ENCODE measurements at places on chromosomes 11 and 22.

- DNase-seq, result peak; percentile 60
Observed at GRCh38 chr11:59611570-59612565, 3.7 kb downstream of the OSBP start.

- DNase-seq, result peak; percentile 56
Observed at GRCh38 chr22:19761725-19762567, 1.4 kb downstream of the TBX1 start.

DNA sequence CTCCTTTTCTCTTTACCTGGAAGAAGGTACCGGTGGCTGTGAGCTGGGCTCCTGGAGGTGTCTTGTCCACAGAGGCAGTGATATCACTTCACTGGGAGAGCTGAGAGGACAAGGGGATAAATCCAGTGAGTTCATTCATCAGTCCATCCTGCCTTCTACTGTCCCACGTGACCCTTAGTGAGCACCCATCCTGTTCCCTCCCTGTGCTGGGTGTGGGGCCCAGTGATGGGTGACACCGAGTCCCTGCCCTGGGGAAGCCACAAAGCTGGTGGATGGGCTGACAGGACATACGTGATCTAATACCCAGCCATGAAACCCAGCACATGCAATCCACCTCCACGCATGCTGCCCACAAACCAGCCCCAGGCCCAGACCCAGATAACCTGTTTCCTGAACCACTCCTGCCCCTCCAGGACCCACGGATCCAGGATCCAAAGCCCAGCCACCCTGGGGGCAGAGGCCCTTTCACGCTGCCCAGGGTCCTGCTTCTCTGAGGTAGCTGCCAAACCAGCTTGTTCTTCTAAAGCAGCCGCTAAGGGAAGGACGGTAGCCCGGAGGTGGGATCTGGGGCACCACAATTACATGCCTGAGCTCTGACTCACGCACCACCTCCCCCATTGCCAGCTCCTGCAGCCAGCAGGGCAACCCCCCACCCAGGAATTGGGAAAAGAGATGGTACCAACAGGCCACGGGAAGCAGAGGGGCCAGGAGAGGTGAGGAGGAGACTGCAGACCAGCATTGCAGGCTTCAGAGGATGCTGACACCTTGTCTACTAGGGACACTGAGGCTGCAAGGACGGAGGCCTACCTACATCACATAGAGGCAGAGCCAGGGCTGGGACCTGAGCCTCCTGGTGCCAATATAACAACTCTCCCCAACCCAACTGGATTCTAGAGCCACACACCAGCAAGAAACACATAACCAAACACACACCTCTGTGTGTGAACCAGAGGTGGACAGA is 35.2 kb downstream of the GDPD5 start:
- DNase-seq, result no peak

- DNase-seq, result peak; percentile 97
Observed at GRCh38 chr11:124800226-124800929, at the start of gene MSANTD2. MSANTD2 (minus strand) TSS chr11:124800406; CDS start chr11:124800380, 26 bp downstream.

GRCh38 chr11:130997278-130997677 is 81.0 kb upstream of the SNX19 start:
- DNase-seq, result no peak

GRCh38 chr22:48891688-48892577 is 935.7 kb downstream of the BRD1 start:
- no peak for DNase-seq

GRCh38 chr11:38756537-38756936 is 2158.5 kb upstream of the RAG2 start:
- no peak for DNase-seq

- no peak for DNase-seq
Observed at GRCh38 chr11:36385121-36385970, 89.3 kb downstream of the PRR5L start.

DNA sequence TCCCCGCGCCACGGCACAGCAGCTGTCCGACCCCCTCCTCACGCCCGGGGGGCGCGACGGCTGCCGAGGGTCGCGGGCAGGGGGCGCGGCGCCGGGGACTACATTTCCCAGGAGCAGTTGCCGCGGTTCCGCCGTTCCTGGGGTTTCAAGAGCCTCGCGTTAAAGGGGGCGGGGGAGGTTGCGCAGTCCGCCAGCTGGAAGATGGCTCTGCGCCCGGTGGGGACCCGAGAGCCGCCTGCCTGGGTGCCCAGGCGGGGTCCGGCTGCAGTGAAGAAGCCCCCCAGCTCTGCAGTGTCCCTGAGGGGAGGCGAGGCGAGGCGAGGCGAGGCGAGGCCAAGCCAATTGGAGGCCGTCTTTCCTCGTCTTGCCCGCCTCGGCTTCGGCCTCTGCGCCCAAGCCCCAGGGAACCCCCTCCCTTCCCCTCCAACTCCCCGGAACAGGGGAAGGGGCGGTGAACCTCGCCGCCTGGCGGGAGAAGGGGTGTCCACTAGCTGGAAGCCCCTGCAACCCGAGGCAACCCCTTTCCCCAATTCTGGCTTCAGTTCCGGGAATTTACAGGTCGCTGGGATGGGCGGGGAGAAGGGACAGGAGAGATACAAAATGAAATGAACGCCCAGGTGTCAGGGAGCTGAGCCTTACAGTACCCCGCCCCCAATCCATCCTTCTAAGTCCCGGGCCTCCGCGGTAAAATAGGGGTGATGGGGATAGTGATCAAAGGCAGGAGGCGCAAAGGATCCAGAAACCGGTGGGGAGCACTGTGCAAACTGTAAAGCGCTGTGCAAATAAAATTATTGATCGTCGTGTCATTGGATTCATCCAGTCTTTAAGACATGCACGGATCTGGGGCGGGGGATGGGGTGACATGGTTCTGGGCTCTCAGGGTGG is 5.2 kb upstream of the GCAT start:
- peak; percentile 91 for DNase-seq

DNA sequence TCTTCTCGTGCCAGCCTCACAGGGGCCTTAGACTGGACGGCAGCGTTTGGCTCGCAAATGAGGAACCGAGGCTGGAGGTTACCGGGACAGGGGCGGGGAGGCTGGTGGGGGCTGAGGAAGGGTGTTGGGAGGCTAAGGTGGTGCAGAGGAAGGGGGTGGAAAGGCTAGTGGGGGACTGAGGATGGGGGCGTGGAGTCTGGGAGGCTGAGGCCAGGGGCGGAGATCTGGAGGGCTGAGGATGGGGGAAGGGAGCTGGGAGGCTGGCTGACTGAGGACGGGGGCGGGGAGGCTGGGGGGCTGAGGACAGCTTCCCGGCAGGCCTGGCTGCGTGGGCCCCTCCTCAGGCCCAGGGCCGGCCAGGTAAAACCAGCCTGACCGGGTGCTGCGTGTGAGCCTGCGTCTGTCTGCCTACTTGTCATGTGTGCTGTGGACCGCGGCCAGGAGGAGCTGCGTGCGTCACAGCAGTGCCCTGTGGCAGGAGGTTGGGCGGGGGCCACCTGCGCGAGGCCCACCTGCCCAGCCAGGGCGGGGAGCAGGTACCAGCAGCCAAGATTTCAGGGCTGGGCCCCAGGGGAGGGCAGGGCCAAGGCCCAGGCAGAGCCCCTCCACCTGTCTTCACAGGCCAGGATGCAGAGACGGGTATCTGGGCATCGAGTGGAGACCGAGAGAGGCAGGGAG is 9.4 kb upstream of the PIM3 start:
- peak; percentile 83 for DNase-seq

DNA sequence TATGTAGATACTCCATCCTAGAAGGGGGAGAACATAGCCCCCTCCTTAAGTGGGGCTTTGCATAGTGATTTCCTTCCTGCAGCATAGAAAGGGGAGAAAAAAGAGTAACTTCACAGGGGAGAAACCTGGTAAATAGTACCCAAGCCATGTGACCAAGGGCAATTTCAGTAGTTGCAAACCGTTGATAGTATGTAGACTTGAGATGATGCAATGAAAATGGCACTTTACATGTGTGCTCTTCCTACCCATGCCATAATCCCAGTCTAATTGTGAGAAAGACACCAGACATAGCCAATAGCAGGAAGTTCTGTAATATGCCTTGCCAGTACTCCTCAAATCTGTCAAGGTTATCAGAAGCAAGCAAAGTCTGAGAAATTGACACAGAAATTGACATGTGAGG is 104.1 kb downstream of the NCAM1 start:
- DNase-seq, result no peak

DNA sequence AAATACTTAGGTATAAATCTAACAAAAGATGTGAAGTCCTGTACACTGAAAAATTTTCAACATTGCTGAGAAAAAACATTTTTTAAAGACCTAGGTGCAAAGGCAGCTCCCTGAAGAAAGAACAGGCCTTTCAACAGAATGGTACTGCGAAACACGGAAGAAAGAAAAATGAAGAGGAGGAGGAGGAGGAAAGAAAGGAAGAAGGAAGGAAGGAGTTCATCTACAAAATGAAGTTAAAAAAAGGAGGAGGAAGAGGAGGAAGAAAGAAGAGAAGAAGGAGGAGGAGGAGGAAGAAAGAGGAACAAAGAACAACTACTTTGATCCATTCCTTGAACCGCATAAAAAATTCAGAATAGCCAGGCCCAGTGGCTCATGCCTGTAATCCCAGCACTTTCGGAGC is 29.5 kb downstream of the DGCR2 start:
- no peak for DNase-seq

- no peak for DNase-seq
Observed at GRCh38 chr22:32538521-32538920, 63.9 kb downstream of the FBXO7 start.

All from eye (tissue), 1 donor.